ENCODE measurements at places on chromosomes 11 and 22.

- DNase-seq: no peak
Observed at GRCh38 chr11:95531116-95531515, 258.5 kb downstream of the FAM76B start.

- no peak for DNase-seq
Observed at GRCh38 chr11:108672786-108673185, 7.9 kb downstream of the DDX10 start.

DNA sequence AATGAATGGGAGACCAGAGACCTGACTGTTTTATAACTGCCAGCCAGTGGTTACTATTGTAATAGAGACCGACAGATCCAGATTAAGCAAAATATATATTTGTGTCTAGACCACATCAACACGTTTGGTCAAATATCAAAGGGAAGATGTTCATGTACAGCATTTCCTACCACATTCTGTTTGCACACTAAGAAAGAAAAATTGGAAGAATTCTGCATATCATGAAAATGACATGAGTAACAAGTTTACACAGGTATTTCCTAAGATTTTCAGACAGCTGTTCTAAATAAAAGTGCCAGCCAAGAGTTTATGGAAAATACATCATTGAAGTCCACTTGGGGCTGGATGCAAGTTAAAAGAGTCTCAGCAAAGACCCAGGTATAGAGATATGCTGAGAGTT lies 145.5 kb upstream of the ANO3 start:
- no peak for DNase-seq

GRCh38 chr11:113202431-113202830 lies 112.0 kb upstream of the TTC12 start:
- DNase-seq: no peak

GRCh38 chr11:96035031-96035739 lies 111.3 kb upstream of the MTMR2 start:
- DNase-seq: no peak

DNA sequence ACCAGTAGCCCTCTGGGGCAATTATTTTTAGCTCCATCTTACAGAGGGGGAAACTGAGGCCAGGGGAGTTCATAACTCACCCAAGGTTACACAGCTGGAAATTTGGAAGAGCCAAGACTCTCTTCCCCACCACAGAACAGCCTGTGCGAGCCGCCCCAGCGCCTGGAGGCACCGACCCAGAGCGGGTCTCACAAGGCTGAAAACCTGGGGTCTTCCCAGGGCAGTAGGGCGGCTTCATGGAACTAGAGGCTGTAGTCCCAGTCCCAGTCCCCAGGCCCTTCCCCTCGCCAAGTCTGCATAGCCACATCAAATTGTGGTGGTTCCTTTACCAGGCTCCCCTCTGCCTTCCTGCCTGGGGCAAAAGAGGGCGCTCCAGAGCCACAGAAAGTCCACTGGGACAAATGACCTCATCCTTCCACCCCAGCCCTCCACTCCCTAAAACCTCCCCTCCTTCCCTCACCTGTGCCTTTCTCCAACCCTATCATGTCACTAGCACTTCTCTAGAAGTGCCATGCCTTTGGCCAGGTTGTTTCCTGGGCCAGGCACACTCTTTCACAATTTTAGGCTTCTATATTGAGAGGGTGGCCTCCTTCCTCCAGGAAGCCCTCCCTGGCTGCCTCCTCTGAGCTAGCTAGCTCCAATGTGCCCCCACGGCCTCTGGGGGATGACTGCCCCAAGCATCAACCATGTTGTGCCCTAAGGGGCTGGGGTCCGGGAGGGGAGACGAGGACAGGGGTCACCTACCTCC lies 15.2 kb upstream of the CDC42EP1 start:
- DNase-seq: peak; percentile 75

DNA sequence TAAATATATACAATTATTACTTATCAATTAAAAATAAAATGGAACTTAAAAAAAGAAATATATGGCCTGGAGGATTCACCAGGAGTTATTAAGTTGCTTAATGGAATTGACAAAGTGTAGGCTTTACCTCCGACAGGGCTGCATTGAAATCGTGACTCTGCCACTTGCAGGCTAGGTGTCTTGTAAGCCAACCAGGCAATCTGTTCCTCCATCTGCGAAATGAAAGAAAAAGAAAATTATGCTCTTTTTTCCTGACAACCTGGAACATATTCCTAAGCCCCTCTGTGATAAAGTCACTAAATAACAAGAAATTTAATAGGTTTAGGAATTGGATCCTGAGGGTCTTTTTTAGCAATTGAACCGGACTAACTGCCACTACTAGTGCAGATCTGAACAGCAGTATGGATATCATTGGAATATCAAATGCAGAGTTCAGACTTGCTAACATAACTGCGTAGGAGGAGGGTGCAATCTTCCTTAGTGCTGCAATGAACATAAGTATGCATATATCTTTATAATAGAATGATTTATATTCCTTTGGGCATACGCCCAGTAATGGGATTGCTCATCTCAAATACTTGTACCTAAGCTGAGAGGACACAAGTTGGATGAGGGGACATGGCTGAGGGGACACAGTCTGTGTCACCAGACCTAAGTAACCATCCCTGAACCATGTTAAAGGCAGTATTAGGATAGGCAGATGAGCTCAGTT lies 42.5 kb upstream of the CEP126 start:
- no peak for DNase-seq

DNA sequence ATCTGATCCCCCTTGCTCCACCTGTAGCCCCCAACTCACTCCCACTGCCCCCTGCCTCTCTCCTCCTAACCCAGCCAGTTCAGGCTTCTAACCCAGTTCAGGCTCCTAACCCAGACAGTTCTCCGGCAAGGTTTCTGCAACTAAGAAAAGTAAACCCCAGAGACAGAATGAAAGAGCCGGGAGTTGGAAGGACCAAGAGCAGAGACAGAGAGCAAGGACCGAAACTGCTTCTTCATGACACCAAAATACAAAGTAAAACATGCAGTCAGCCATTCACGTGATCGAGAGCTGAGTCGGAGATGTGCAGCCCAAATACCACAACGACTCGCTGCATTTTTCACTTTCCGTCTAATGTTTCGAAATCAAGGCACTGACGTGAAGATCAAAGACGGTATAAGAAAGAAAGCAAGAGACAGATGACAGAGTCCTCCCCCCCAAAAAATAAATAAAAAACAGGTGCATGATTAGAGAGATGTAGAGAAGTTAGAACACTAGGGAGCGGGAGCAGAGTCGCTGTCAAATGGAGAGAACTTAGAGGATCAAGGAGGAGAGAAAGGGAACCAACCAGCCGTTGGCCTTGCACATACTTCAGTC lies 884 bp downstream of the IL10RA start:
- DNase-seq: peak; percentile 50

- peak; percentile 30 for DNase-seq
Observed at GRCh38 chr11:9573775-9574621, 528 bp downstream of the WEE1 start.

DNA sequence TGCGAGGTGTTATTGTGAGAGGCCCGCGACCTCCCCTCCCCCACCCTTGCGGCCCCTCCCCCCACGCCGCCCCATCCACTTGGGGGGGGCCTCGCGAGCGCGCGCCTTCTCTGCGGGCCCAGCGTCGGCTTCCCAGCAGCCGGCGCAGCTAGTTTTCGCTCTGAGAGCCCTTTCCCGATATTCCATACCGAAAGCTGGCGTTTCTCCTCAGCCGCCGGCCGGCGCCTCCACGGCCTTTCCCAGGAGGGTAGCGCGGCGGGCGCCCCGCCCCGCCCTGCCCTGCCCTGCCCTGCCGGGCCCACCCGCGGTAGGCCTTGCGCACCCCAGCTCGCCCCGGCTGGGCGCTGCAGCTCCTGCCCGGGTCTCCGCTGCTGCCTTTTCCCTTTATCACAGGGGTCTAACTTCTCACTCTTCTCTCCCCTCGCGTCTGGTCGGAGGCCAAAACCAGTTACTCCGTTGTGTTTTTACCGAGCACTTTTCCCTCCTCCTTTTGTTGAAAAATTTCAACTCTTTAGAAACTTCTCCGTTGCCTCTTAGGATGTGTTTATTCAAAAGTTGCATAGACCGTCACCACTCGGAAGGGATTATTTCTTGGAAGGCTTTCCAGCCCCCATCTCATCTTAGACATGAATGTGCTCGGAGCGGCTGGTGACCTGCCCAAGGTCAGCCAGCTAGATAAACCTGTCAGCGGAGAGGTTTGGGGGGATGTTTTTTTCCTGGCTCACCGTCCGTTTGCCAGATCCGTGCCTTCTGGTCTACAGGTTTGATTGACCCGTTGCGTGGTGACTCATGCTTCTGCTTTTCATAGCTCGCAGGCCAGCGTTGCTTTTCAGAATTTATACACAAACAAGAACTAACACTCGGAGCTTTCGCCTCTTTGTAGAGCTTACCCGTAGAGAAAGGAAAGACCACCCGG lies 648 bp downstream of the PAFAH1B2 start:
- peak; percentile 36 for DNase-seq

- DNase-seq: peak; percentile 49
Observed at GRCh38 chr22:42937164-42937843, 77.6 kb downstream of the PACSIN2 start.

DNA sequence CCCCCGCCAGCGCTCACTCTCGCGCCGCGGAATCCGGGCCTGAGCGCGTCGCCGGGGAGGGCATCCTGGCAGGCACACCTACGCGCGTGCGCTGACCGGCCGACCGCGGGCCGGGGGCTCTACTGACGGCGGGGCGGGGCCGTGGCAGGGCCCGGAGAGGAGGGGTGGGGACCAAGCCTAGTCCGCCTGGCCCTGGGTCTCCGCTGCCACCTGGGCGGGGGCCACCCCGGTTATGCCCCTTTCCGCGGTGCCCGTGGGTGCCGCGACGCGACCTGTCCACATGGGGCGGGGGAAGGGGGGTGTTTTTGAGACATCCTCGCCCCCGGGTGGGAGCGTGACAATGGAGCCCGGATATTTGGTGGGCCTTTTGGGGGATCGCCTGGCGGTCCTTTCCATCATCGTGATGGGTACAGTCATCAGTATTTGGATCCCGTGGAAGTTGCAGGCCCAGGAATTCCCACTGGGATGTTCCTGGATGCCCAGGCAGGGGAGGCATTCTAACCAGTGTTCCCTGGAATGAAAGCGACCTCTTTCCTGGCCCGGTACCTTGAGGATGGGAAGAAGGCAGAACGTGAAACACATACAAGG lies 2.2 kb downstream of the NCAM1 start:
- no peak for DNase-seq

GRCh38 chr22:17817079-17817478 lies 42.8 kb upstream of the BID start:
- no peak for DNase-seq

DNA sequence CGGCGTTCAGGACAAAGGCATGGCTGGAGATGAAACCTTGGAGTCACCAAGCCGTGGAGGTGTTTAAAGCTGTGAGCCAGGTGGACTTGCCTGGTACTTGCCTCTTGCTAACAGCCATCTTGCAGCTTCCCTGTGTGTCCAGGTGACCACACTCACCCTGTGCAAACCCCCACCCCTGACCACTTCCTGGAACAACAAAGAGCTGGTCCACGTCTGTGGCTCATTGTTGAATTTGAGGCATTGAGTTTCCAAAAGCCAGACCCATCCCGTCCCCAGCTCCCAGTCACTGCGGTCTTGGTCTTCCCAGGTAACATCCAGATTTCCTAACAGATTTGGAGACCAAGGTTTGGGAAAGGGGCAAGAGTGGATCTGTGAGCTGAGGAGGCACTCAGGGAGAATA lies 18.5 kb downstream of the DHCR7 start:
- DNase-seq: no peak

DNA sequence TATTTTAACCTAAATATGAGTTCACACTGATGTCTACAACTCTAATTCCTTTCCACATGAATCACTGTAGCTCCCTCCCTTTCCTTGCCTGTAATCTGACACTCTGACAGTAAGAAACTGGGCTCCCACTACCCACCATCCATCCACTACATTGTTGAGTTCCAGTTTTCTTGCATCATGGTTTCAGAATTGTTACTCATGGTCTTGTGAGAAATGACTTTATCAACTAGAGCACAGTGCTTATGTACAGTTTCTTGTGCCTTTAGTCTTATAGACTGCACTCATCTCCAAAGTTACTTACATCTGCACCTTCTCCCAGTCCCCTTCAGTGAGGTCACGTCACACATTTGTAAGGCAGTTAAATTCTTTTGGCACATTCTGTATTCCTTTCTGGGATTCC lies 78.6 kb downstream of the RTL6 start:
- no peak for DNase-seq

GRCh38 chr11:128244871-128245270 lies 342.5 kb downstream of the ETS1 start:
- no peak for DNase-seq

GRCh38 chr11:33734441-33735270 lies 1.6 kb downstream of the CD59 start:
- no peak for DNase-seq

DNA sequence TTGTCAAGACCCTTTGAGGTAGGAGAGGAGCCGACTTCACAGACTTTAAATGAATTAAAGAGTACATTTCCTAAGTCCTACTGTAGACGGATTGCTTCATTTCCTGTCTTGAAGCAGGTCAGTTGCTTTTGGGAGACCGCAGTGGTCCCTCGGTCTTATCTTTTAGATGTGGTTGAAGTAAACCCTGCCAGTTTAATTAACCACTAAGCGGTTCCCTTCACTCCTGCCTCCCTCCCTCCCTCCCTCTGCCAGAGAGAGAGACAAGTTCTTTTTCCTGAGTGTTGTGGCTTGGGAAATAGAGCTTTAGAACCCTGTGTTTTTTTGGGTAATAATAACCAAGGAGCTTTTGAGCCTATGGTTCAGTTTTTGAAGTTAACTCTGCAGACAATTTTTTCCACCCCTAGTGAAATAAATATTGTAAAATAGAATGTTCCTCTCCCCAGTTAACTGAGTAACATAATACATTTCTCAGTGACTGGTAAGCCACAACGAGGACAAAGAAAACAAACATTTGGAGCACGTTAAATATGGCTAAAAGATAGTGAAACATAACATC lies 147.5 kb downstream of the LDLRAD3 start:
- DNase-seq: no peak

DNA sequence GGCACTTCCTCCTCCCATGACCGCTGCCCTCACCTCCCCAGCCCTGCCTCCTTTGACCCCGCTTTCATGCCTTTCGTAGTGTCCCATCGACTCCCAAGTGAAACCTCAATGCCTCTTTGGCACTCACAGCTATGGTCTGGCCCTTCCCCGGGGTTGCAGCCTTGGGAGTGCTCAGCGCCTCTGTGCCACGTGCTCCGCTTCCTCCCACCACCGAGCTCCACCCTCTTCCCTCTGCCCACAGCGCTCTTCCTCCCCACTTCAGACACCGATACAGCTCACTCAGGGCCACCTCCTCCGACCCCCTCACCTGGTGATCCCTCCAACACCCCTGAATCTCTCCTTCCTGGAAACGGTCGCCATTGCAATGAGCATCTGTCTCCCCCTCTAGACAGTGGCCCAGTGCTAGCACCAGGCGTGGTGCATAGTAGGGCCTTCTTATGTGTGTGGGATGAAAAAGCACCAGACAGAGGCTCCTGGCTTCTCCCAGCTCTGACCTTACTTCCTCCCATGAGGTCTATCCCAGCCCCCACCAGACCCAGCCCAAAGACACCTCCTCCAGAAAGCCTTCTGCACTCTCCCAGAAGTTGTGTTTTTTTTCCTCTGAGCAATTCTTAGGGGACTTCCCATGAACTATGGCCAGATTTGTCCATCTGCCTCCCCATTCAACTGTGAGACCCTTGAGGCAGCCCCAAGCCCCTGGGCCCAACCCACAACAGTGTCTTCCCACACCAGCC lies 16.4 kb upstream of the SCGB1A1 start:
- peak; percentile 62 for DNase-seq

- no peak for DNase-seq
Observed at GRCh38 chr11:89477175-89477574, 14.0 kb downstream of the NOX4 start.
